ENCODE measurements at places on chromosomes 6 and 20. TPM values are rescaled to one million over a fixed set of nuclear protein-coding genes. Genes with fewer than 3 reads are reported as not detected.

The IYD gene
- not detected for total RNA-seq

The DYNLRB1 gene
- total RNA-seq = 198 TPM

The MYO6 gene
- total RNA-seq = 7.3 TPM

The MICA gene
- total RNA-seq = 28.6 TPM

The OR12D3 gene
- not detected for total RNA-seq

The HLA-DOB gene
- 0.13 TPM for total RNA-seq

The HLA-DMB gene
- total RNA-seq = 1.7 TPM

The CCDC170 gene
- total RNA-seq = 0.12 TPM

The CYP24A1 gene
- total RNA-seq = 91.3 TPM

The TAGAP gene
- not detected for total RNA-seq

The CLIC5 gene
- not detected for total RNA-seq

The FAM184A gene
- not detected for total RNA-seq

The SPEF1 gene
- total RNA-seq = 1.3 TPM

The SYCP2L gene
- total RNA-seq = 2.4 TPM

The BANF2 gene
- not detected for total RNA-seq

The PGBD1 gene
- 5.7 TPM for total RNA-seq

The BTNL2 gene
- total RNA-seq = not detected

The GABRR1 gene
- not detected for total RNA-seq

The THBD gene
- 113 TPM for total RNA-seq

The PSORS1C1 gene
- total RNA-seq = 3.2 TPM

The TMEM74B gene
- 3.9 TPM for total RNA-seq

The ZSCAN26 gene
- 4.5 TPM for total RNA-seq

The STMN3 gene
- total RNA-seq = 9.1 TPM

The COL9A1 gene
- total RNA-seq = not detected

The TMEM170B gene
- 1.1 TPM for total RNA-seq

The FOXQ1 gene
- 4.8 TPM for total RNA-seq

The NRN1 gene
- 0.59 TPM for total RNA-seq

The ARMH2 gene
- not detected for total RNA-seq

The PRKN gene
- not detected for total RNA-seq

The SAMD5 gene
- 0.43 TPM for total RNA-seq

The CHD6 gene
- total RNA-seq = 5.6 TPM

Measured in A549 treated with Hydrocortisone at 1 μM for 4 hours (cell line).